ENCODE measurements at places on chromosomes 3 and 15.

DNA sequence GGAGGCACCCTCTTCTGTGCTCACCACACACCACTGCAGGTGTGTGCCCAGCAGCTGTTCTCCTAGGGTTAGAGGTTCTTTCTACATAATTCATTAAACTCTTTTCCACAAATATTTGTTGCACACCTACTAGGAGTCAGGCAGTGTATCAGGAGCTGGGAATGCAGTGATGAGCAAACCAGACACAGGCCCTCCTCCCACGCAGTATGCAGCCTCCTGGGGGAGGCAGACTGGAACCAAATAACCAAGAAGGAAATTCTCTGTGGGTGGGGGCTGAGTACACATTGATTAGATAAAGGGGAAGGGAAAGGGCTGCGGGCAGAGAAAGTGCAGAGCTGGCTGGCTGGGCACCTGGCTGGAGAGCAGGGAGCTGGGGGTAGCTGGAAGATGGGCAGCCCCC is 18.5 kb upstream of the C3orf22 start:
- no peak for DNase-seq

DNA sequence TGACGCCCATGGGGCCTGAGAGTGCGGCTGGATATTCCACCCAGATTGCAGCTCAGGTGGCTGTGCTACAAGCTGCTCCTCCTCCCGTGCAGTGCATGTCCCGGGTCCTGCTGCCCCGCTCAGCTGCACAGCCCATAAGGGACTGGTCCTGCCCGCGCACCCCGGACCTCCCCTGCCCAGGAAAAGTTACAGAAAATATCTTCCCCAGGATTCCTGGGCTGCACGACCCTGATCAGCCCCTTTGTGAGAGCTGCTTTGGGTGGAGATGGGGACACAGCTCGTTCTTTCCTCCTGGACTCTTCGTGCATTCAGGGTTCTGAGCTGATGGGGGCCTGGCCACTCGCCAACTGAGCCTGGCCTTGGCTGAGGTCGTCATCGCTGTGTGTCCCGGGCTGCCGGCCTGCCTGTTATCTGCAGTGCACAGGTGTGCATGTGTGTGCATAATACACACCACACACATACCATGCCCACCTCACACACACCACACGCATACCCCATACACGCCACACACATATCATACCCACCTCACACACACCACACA is 28.8 kb downstream of the APBA2 start:
- no peak for DNase-seq

DNA sequence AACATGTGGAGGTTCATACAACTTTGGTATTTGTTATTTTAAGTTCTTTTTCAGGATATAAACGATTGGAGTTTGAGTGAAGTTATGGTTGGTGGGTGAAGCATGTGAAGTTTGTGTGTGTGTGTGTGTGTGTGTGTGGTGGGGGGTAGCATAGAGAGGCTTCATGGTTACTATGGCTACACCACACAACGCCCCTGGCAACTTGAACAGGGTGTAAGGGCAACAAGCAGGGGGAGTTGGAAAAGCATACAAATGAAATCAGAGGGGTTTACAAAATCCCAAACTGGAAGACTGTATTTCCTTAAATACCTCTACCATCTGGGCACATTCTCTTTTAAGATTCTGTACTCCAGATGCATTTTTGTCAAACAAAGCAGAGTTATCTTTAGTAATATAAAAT is 207.5 kb downstream of the SV2B start:
- DNase-seq, result no peak

DNA sequence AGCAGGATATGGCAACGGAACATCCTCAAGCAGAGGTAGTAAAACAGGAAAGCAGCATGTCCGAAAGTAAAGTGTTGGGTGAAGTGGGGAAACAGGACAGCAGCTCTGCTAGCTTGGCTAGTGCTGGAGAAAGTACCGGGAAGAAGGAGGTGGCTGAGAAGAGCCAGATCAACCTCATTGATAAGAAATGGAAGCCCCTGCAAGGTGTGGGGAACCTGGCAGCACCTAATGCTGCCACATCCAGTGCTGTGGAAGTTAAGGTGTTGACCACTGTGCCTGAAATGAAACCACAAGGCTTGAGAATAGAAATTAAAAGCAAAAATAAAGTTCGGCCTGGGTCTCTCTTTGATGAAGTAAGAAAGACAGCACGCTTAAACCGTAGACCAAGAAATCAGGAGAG is 14.3 kb upstream of the ZBTB47 start:
- DNase-seq, result no peak

DNA sequence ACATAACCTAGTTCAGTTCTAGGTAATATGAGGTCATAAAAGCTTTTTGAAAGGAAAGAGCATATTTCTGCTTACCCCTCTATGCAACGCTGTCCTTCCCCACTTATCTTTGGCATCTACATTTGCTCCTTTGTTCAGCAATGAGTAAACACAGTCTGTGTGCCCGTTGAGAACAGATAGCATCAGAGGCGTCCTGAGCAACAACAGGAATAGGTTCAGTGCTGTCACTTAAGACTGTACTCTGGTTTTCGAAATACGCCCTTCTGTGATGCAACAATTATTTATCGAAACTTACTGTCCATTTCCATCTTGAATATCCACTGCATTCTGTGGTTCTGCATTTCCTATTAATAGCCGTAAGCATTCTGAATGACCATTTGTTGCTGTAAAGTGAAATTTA is 84.4 kb downstream of the BTD start:
- DNase-seq, result no peak

DNA sequence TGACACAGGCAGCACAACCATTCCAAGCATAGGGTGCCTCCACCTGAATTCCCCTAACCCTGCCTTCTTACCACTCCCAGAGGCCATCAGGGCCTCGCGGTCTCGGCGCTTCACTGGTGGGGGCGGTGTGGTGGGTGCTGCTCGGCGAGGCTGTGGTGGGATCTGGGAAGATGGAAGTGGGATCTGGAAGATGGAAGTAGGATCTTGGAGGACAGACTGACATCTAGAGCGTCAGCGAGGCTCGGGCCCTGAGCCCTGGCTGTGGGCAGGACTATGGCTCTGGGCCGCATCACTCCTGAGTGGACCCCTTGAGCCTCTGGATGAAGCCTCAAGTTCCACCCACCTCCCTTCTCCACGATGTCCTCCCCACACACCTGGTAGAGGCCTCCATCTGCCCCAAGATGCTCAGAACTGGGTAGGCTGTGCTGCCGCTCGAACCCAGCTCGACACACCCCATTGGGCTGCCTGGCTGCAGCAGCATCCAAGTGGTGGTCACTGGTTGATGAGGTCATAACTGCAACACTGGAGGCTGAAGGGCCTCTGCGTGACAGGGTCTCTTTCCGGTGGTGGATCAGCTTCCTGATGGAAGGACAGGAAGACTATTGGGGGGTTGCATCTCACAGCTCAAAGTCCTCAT is 3.6 kb downstream of the NCKIPSD start:
- no peak for DNase-seq

- no peak for DNase-seq
Observed at GRCh38 chr15:36977659-36978058, 122.7 kb downstream of the MEIS2 start.

DNA sequence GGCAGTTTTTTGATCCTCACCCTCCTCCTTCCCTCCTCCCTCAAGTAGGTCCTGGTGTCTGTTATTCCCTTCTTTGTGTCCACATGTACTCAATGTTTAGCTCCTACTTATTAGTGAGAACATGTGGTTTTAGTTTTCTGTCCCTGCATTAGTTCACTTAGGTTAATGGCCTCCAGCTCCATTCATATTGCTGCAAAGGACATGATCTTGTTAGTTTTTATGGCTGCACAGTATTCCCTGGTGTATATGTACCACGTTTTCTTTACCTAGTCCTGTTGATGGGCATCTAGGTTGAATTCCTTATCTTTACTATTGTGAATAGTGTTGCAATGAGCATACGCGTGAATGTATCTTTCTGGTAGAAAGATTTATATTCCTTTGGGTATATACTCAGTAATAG is 61.7 kb upstream of the FGF7 start:
- no peak for DNase-seq

DNA sequence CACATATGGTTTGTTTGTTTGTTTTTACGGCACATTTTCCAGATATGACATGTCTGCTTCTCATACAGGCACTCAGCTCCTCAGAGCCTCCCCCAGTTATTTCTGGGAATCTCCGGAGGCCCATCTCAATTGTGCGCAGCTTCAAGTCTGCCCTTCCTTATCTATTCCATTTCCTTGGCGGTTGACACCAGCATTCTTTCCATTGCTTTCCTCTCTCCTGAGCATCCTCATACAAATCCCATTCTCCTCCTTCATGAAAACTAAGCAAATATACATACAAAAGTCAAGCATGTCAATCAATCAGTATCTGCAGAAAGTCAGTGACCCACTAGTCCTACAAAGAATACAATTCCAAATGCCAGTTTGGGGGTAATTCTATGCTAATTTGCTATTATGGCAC is 166.7 kb downstream of the SQOR start:
- no peak for DNase-seq

GRCh38 chr3:179421500-179421899 is 29.8 kb downstream of the GNB4 start:
- DNase-seq, result no peak

DNA sequence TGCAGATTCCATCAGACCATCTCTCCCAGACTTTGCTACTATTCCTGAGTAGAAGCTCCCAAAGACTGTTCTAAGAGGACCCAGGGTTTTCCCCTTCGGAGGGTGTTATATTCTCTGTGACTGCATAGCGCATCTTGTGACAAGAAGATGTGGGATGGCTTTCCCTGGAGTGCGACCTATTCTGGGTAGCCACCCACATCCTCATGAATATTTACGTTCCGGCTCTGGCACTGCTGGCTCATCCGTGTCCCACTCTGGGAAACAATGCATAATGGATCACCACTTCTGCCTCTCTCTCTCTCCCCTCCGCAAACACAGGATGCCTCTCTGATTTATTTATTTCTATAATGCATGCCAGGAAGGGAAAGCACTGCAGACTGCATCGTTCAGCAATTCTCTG is 166.1 kb downstream of the PYDC2 start:
- no peak for DNase-seq

- DNase-seq, result no peak
Observed at GRCh38 chr3:74808506-74809275, 194.2 kb upstream of the CNTN3 start.

DNA sequence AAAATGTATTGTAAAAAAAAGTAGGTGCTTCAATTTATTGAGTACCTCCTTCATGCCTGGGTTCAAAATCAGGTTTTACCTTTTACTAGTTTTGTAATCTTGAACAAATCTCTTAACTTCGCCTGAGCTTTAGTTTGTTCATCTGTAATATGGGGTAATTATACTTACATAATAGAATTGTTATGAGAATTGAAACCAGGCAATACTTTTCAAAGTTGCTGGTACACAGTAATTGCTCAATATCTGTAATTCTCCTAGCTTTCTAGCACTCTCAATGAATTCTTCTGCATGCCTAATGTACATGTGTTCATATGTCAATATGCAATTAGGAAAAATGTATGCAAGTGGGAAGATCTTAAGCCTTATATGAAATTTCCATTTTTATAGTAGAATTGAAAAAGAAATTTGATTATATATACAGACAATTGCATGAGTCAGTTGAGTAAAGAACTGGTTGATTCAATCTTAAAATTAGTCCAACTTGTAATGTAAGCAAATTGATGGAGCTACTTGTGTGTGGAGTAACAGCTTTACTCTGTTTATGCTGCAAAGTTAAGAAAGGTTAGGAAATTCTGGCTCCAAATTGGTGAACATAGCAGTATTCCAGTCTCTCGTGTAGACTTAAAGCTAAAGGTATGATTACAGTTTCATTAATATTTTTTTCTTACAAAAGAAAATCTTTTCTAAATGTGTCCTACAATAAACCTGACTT is 4.1 kb downstream of the TNFSF10 start:
- no peak for DNase-seq

DNA sequence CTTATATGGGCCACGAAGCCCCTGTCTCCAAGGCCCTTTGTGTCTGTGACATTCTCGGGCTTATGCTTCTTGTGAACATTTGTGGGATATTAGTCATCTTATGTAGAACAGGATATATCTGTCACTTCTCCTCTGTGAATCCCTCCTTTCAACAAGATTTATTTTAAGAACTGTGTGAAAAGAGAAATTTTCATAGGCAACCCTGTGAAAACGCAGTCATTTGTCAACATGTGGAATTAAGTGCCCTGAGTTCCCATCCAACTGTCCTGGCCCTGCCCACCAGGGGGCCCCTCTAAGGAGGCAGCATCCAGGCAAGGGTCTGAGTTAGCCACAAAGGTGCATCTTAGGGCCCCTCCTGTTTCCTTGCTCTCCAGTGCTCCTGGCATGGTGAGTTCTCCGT is 76.8 kb upstream of the CHRNA7 start:
- no peak for DNase-seq

GRCh38 chr15:65835447-65835846 is 33.8 kb upstream of the RAB11A start:
- no peak for DNase-seq

DNA sequence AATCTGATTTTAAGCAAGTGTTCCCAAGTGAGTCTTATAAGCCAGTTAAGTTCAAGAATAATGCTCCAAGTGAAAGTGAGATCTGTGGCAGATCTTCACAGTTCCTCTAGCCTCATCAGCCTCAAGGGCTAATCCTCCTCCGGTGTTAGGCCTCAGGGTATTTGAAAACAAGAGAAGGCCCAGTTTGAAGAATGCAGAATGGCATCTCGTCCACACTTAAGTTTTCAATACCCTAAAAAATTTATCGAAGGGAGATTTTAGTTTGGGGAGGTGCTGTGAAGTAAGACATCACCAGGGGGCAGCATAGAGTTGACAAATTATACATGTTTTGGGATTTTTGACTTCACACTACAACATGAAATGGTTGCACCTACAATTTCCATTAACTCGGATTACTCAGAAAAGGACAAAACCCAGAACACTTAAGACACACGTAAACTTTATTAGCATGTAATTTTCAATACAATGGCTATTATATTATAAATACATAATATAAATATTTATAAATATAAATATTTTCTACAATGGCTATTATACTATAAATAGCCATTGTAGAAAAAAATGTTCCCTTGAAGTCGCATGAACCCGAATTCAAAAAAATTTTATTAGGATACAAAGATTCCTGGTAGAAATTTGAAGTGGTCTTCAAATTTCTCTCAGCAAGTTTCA is 2.3 kb upstream of the TMEM266 start:
- DNase-seq, result no peak

Measured in stimulated activated CD8-positive, alpha-beta memory T cell treated with anti-CD3 and anti-CD28 coated beads, Interleukin-2, amount 100 ng/mL, for 1 hour (primary cell).